MCF 10A (cell line): ENCODE measurements at places on chromosomes 12 and 14. TPM values are rescaled to one million over a fixed set of nuclear protein-coding genes. Genes with fewer than 3 reads are reported as not detected.
A peak's percentile ranks its signal among the peaks of the same experiment; 100 is the strongest.

- H3K36me3 ChIP-seq, result peaks cover 6% of the 10 kb centered on the region
- H3K4me1 ChIP-seq, result peaks cover 8% of the 10 kb centered on the region
- no peak overlapping the region for H3K4me3 ChIP-seq
- H3K27me3 ChIP-seq, result peaks cover 43% of the 10 kb centered on the region
Measured at GRCh38 chr12:71436696-71437095, 2.9 kb upstream of the LGR5 start.

GRCh38 chr12:117134721-117135120 is 35.5 kb upstream of the TESC start:
- H3K27ac ChIP-seq, result no peak overlapping the region
- no peaks in the 10 kb centered on the region for H3K36me3 ChIP-seq
- no peak for DNase-seq
- no peaks in the 10 kb centered on the region for H3K4me1 ChIP-seq

GRCh38 chr14:68874746-68875155 is 81.9 kb upstream of the ZFP36L1 start:
- H3K27me3 ChIP-seq, result no peaks in the 10 kb centered on the region
- H3K36me3 ChIP-seq, result peaks cover 95% of the 10 kb centered on the region
- no peak overlapping the region for H3K27ac ChIP-seq
- DNase-seq, result no peak

DNA sequence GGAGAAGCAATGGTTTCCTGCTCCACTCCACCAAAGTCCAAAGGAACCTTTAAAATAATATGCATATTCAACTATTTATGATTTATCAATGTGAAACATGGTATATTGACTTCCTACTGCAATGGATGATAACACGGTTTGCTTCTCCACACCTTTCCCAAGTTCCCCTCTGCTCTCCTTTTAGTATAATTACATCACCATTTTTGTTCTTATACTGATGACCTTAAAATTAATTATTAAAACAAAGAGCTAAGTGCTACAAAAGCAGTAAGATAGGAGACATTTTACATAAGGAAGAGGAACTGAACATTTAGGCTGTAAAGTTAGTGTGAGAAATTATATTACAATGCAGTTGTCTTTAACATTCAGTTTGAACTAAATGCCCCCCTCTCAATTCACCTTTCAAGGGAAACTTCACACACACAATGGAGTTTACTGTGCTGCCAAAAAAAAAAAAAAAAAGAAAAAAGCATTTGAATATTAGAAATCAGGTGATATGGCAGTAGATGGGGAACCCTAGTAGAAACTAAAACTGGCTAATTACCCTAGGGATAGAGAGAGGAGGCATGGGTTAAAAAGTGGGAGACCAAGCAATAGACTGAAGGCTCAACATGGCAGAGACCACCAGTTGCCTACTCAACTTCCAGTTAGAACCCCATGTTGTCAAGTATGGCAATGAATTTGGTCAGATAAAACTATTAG is 37.1 kb upstream of the STK38L start:
- no peaks in the 10 kb centered on the region for H3K4me1 ChIP-seq
- no peaks in the 10 kb centered on the region for H3K36me3 ChIP-seq
- no peaks in the 10 kb centered on the region for H3K27me3 ChIP-seq
- H3K27ac ChIP-seq, result no peak overlapping the region
- no peak overlapping the region for H3K4me3 ChIP-seq
- no peak for DNase-seq

DNA sequence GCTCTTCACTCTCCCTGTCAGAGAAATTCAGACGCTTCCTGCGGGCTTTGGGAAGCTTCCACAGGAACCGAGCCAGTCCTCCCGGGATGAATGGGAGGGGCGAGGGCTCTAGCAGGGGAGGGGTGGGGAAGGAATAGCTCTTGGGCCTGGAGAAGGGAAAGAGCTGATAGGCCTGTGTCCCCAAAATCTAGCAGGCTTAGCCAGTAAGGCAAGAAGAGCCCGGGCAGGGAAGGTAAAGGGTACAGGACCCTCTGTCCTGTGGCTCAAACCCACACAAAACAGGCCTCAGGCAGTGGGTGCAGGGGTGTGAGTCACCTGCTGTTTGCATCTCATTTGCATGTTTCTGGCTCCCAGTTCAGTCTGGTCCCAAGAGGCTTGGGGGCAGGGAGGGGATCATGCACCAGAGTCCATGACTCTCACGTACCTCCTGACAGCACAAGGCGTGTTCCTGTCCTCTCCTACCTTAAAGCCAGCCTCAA is 8.7 kb upstream of the SMUG1 start:
- peak overlapping the region; percentile 18 for H3K27ac ChIP-seq
- no peak overlapping the region for H3K4me3 ChIP-seq
- H3K4me1 ChIP-seq, result peaks cover 17% of the 10 kb centered on the region
- no peaks in the 10 kb centered on the region for H3K27me3 ChIP-seq

DNA sequence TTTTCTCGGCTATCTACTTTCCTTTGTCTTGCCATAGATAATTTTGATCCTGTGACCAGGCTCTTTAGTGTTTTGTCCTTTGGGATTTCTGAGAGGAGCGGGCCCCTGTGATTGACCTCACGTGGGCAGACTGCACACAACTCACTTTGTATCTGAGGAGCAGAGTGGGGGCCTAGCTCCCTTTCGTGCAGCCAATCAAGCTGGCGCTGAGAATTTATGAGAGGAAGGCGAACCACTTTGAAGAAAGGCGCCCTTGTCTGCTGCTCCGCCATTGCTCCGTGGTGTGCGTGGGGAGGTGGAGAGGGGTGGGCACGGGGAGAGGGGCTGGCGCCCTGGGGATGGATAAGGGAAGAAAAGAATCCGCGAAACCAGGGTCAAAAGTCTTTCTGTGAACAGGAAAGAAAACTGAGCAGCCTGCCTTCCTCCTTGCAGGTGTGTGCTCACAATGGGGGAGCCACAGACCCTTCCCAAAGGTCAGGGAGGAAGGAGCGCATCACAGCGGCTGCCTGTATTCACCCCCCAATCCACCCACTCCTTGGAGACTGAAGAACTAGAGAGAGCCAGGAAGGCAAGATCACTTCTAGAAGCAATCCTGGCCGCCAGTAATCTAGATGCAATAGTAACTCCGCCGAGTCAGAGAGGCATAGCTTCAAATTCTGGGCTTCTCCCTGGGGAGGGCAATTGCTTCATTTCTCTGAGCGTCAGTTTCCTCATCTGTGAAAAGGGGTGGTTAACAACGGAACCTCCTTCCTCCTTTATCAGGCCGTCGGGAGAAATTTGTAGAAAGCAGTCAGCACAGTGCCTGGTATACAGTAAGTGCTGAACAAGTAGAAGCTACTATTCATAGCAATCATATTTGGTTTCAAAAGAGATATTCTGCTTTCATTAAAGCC is 24.9 kb upstream of the MED13L start:
- peaks cover 6% of the 10 kb centered on the region for H3K4me1 ChIP-seq
- DNase-seq, result no peak
- peaks cover 24% of the 10 kb centered on the region for H3K27me3 ChIP-seq

TAS2R31 gene
- total RNA-seq, result 1.9 and 2.0 TPM in 2 replicates

- H3K4me1 ChIP-seq, result no peaks in the 10 kb centered on the region
- H3K36me3 ChIP-seq, result no peaks in the 10 kb centered on the region
- no peak for DNase-seq
- H3K4me3 ChIP-seq, result no peak overlapping the region
- H3K27me3 ChIP-seq, result no peaks in the 10 kb centered on the region
Measured at GRCh38 chr14:85788470-85789233, 258.7 kb downstream of the FLRT2 start.

DNA sequence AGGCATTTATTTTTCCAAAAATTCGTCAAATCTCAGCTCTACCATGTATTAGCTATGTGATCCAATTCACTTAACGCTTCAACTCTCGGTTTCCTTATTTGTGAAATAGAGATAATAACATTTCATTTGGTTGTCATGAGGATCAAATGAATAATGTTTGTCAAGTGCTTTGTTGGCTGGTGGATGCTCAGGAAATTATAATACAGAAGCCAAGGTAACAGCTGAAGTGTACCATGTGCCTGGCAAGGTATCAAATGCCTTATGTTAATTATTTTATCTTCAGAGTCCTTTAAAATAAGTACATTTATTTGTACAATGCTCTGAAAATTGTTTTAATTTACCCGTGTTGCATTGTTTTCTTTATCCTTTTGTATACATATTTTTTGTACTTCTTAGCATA is 6.1 kb upstream of the PRKCH start:
- H3K4me1 ChIP-seq, result no peaks in the 10 kb centered on the region
- no peak overlapping the region for H3K4me3 ChIP-seq
- no peaks in the 10 kb centered on the region for H3K36me3 ChIP-seq
- no peak for DNase-seq
- no peaks in the 10 kb centered on the region for H3K27me3 ChIP-seq
- no peak overlapping the region for H3K27ac ChIP-seq
